NCI-H2029 treated with DMSO at 0.1 percent for 48 hours (cell line): ENCODE measurements at places on chromosomes 7 and 10.

- no peak for DNase-seq
Measured at GRCh38 chr7:77245015-77245755, 45.6 kb upstream of the FGL2 start.

GRCh38 chr7:23394488-23395171 is 75.7 kb downstream of the IGF2BP3 start:
- peak; percentile 37 for DNase-seq

- DNase-seq, result no peak
Measured at GRCh38 chr7:52944921-52945320, 90.5 kb upstream of the POM121L12 start.

DNA sequence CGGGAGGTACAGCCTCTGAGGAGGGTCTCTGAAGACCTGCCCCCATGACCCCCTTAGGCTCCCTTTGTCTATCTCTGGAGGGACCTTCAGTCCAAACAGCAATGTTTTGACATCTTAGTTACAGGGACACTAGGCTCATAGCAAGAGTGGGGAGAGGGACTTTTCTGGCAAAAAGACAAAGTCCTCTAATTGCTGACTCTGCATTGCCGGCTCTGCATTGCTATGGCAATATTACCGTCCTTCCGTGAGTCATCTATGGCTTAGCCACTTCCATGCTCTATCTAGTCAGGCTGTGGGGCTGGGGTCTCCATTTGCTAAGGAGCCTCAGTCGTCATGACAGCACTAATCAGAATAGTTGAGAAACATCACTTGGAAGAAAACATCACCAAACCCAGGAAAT is 952.6 kb downstream of the KCNMA1 start:
- no peak for DNase-seq

- no peak for DNase-seq
Measured at GRCh38 chr7:155450970-155451801, 6.7 kb upstream of the EN2 start.

DNA sequence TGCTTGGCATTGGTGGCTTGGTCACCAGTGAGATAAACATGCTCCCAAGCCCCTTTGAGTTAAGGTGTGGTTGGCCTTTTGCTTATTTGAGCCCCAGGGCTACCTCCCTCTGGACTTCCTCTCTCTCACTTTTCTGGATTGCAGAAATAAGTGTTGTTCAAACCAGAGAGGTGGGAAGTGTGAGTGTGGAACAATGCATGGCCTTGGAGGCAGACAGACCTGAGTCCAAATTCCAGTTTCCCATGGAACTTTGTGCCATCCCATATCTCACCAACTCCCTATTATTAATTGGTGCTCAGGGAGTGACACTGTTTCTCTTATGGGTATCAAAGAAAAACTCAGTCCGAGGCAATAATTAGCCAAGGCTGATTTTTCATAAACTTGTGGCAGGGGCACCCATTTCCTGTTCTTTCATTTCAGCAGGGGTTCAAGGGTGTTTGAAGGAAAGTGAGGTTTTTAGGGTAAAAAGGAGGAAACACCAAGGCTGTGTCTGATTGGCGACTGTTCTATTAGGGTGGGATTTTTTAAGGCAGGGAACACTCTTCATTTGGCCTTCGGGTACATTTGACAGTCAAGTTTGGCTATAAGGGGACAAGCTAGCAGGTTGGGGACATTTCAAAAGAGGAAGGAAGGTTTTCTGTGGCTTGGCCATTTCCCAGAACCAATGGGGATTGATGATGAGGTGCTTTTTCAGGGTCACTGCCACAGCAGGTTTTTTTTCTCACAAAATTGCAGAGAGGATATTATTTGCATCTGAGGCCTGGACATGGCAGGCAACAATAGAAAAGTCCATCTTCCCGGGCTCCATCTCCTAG is 148.8 kb upstream of the NPY start:
- DNase-seq, result no peak

DNA sequence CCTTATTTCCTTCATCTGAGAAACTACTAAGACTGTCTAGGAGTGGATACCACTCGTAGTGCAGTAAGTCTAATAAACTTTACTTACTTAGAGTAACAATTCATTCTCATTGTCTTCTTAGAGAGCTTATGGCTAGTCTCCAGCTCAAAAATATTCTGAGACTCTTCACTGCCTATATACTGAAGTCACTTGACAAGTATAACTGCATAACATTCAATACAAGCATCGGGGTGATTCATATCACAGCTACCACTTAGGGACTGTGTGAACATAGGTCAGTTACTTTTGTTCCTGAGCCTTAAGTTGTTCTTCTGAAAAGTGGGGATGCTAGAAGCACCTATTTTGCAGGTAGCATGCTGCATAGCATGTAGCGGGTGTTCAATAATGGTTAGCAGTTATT is 111.0 kb downstream of the HTR7 start:
- no peak for DNase-seq

DNA sequence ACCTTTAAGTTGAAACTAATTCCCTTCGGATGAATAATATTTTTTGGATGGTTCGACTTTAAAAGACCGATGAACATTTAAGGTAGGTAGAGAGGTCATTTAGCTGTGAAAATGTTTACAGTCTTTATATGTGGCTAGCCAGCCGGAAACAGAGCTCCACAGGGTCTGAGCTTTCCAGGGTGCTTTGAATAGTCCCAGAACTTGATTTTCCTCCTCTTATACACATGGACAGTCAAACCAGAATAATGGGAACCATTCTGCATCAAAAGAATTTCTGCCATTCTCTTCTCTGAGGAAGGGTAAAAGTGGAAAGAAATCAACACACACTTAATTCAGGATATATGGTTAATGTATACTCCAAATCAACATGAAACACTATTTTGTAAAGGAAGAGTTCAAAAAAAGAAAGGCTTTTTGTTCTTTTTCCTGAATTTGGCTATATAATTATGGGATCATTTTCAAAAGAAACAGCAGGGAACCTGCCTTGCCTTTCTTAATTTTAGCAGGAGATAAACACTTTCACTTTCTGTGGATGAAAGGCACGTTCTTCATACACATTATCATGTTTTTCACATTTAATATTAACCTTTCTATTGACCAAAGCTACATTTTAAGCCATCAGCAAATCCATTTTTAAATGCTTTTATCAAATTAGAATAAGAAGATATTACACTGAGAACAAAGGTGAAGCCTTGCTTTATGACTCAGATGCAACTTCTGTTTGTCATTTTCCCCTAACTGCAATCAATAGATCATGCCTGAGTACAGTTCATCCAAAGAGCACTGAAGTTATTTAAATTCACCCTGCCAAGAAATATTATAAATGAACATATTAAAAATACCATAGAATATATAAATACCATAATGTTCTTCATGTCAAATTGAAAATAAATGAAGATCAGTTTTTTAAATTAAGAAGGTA is 307.3 kb downstream of the THSD7A start:
- DNase-seq, result no peak

DNA sequence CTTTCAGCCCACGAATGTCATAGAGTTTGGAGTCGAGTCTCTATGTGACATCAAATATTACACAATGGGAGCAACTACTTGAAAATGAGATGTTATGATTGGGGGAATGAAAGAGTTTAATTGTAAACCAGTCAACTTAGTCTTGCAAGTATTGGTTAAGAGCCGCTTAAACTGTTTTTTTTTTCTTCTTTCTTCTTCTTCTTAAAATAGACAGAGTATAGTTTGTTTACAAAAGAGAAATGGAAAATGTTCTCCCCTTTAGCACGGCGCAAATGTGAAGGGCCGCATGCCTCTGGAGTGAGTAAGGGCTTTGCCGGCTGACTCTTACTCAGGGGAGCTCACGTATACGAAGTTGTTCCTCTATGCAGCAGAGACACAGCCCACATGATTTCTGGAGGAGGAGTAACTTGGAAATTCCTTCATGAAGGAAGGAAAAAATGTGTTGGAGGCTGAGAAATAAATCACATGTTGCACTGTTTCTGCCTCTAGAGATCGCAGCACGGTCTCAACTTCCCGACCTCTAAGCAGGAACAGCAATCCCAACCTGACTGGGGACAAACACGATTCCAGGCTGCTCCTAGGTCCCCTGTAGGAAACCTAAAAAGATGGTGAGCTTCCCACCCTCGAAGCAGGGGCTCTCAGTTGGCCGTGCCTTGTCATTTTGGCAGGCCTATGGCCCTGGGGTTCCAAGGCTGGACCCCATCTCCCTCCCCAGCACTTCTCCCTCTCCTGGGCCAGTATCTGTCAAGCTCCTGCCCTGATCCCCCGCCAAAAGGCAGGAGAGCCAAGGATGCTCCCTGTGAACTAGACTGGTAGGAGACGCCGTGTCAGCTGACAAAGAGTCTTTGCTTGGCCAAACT is 44.8 kb downstream of the MYOF start:
- no peak for DNase-seq

GRCh38 chr10:122388287-122388997 is 13.9 kb downstream of the PLEKHA1 start:
- DNase-seq, result no peak

- no peak for DNase-seq
Measured at GRCh38 chr7:15219758-15220157, 317.2 kb upstream of the DGKB start.

DNA sequence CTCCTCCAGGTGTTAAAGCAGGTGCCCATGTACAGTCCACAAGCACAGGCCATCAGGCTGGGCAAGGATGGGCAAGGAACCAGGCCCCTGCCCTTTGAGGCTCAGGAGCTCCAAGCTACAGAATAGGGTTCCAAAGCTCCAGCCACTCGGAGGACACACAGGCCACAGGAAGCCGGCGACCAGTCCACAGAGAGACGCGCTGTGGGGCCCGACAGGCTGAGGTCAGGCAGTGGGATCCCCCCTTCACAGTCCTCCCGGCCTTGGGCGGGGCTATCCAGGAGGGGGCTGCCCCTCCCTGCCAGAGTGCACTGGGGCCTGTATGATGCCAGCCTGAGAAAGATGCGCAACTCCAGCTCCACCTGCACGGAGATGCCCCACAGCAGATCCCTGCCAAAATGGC is 34.0 kb downstream of the MAD1L1 start:
- no peak for DNase-seq

DNA sequence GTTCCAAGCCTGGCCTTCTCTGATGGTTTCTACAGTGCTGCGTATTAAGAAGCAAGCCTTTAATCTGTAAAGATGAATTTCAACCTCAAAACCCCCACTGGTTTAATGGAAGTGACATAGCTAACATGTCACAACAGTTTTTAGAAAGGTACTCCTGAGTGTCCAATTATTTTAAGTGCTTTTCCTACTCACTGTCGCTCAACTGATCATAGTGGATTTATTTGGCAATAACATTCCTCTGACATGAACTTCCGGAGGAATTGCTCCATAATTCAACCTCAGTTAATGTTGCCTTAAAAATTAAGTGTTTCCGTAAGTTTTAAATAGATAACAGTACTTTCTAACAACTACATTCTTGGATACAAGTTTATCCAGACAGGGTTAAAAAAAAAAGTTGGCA is 57.5 kb downstream of the AGMO start:
- DNase-seq, result no peak

DNA sequence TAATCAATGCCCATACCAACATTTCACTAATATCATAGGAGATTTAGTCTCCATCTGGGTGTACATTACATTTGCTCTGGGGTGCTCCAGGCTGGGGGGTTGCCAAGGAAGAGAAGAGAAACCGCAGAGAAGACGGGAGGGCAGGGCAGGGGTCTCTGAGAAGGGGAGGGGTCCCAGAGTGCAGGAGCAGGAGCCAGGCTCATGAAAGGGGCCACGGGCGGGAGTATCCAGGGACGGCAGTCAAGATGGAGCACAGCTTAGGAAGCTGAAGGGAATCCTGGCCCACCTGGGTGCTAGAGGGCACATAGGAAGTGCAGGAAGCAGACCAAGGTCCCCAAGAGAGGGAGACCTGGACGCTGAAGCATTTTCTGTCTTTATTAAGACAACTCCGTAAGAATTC is 2.2 kb downstream of the LEP start:
- DNase-seq, result no peak

DNA sequence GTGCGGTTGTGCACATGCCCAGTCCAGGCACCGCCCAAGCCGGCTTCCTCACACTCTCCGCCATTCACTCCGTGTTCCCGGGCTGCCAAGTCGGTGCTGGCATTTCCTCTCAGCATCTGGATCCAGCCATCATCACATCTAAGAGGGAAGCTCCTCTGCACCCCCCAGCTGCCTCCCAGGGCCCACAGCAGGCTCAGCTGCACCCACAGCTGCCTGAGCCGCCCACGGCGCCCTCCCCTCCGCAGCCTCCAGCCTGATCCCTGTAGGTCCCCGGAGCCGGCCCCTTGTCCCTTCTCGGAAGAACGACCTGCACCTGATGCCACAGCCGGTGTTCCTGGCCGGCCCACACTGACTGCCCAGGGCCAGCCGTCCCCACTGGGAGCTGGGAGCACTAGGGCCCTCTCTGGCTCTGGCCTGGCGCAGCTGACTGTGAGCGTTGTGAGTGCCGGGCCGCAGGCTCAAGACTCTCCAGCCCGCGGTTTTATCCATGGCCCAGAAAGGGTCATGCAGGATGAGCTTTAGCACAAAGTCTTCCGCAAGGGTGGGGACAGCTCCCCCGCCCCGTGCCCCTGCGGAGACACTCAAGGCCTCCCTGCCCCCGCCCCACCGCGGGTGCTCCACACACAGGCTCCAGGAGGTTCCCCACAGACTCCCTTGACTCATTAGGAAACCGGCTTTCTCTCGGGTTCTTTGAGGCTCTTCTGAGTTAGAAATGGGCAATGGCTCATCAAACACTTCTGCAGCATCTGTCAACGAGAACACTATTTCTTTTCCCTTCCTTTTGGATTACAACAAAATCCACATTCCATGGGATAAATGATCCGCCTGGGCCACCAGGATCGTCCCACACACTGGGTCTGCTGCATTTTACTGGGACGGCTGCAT is 31.2 kb downstream of the CFAP46 start:
- DNase-seq, result no peak

DNA sequence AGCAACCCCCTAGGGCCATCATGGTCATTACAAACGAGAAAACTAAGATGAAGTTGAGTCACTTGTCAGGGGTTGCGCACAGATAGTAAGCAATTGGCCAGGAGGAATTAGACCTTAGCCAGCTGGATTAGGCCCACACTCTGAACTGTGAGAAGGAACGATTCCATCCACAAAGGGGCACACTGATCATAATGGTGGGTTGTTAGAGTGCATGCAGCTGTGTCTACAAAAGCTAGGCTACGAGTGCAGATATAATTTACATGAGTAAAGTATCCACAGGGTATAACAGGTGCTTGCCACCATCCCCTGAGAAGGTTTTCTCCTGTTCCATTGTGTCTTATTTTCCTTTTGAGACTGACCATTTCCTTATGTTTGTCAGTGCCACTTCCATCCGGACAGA is 16.6 kb upstream of the FAM170B start:
- DNase-seq, result no peak

DNA sequence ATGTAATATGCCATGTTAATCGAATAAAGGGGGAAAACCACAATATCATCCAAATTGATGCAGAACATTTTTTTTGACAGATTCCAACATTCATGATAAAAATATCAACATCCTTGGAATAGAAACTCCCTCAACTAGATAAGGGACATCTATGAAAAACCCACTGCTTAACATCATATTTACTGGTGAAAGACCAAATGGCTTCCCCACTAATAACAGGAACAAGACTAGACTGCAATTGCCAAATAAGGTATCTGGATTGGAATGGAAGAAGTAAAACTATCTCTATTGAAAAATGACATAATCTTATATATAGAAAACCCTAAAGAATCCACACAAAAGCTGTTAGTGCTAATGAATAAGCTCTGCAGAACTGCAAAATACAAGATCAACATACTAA is 27.8 kb downstream of the SMURF1 start:
- DNase-seq, result no peak

- DNase-seq, result no peak
Measured at GRCh38 chr7:41773756-41774155, 70.9 kb upstream of the INHBA start.
